ENCODE measurements at places on chromosomes 11 and 22.

DNA sequence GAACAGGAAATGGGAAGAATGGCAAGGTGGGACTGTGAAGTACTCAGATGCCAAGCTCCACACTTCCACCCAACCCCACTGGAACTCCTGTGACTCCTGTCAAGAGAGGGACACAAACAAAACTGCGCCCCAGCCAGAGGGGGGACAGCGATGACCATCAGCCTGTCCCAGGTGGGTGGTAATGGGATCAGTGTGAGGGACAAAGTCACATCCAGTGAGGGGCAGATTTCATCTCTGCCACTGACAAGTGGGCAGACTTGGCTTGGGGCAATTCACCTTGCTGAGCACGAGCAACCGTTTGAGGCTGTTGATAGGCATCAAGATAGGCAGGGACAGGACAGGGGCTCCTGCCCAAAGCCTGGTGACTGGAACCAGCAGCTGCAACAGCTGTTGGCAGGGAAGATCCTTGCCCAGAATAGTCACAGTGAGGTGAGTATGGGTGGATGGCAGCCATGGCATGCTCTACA lies 105.4 kb upstream of the PITPNB start:
- no peak for DNase-seq

- no peak for DNase-seq
Measured at GRCh38 chr11:133175103-133175502, 357.2 kb downstream of the OPCML start.

DNA sequence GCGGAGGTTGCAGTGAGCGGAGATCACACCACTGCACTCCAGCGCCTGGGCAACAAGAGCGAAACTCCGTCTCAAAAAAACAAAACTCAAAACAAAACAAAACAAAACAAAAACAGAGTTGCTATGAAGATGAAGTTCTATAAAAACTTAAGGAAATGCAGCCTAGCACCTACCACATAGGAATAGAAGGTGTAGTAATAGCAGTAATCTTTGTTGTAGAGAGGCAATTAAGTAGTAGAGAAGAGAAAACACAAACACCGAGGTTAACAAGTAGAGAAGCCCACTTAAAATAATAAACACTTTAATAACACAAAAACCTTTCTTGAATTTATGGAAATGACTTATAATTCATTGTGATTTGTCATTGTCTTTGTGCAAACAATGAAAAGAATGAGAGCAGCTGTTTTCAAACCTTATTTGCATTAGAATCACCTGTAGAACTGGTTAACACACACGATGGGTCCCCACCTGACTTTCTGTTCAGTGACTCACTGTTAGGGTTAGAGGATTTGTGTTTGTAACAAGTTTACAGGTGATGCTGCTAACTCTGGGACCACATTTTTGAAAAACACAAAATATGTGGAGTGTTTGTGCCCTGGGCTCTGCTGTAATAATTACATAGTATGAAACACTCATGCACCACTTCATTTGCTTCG lies 43.1 kb downstream of the TYR start:
- DNase-seq = peak; percentile 70

DNA sequence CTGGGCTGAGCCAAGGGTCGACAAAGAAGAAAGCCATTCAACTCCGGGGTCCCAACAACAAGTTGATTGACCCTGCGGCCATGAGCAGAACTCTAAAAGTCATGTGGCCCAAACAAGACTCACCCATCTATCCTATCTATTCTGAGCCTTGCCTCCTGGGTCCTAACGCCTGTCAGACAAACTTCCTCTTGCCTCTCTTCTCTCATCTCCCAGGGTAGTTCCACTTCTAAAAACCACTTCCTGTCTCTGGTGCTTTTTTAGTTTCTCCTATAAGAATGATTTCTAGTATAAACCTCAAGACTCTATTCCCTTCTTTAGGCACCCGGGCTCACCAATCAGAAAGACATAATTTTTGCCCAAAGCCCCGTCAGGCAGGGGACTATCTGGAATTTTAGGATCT lies 530.2 kb downstream of the DLG2 start:
- DNase-seq = no peak

DNA sequence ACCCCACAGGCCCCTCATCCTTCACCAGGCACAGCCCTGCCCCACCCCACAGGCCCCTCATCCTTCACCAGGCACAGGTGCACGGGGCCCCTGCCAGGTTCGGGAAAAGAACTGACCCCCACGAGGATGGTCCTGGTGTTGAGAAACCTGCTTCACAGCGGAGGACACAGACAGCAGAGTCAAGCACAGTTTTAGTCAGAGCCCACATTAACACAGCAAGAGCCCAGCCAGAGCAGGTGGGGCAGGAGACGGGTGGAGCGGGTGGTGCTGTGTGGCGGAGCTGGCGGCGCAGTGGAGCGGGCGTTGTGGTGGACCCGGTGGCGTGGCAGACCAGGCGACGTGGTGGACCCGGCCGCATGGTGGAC lies 1085.5 kb downstream of the BRD1 start:
- no peak for DNase-seq

- DNase-seq = no peak
Measured at GRCh38 chr11:80241766-80242165, 800.9 kb upstream of the TENM4 start.
